ENCODE measurements at places on chromosomes 13 and 19. TPM values are rescaled to one million over a fixed set of nuclear protein-coding genes. Genes with fewer than 3 reads are reported as not detected.

GRCh38 chr19:36685835-36686234 lies 1.6 kb upstream of the ZNF567 start:
- no peak overlapping the region for H3K4me3 ChIP-seq
- no peaks in the 10 kb centered on the region for H3K27me3 ChIP-seq
- H3K36me3 ChIP-seq: peaks cover 20% of the 10 kb centered on the region
- 0 out of 3 replicates have a peak, but pooled peaks cover 3% of the 10 kb centered on the region for H3K4me1 ChIP-seq
- H3K27ac ChIP-seq: no peak overlapping the region

GRCh38 chr13:106619688-106620555 lies 52.0 kb upstream of the ARGLU1 start:
- H3K27me3 ChIP-seq: no peaks in the 10 kb centered on the region
- no peak overlapping the region for H3K4me3 ChIP-seq
- DNase-seq: peak; percentile 36
- H3K27ac ChIP-seq: no peak overlapping the region

DNA sequence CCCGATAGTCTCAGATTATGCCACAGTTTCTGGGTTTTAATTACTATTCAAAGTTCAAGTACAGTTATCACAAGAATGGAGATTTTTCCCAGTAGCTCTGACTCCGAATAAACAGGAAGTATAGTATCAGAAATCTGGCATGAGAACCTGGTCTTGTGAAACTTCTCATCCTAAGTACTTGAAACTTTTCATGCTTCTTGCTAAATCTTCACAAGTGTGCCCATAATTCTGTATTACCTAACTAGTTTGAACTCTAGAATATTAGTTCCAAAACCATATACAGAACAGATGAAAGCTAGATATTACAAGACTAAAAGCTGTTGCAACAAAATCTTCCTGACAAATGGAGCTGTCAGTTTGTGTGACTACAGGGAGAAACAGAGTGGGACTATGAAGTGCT lies 70.5 kb upstream of the CSNK1A1L start:
- no peak overlapping the region for H3K4me3 ChIP-seq
- no peak overlapping the region for H3K27ac ChIP-seq
- no peak for DNase-seq
- H3K36me3 ChIP-seq: no peaks in the 10 kb centered on the region
- no peaks in the 10 kb centered on the region for H3K4me1 ChIP-seq
- no peaks in the 10 kb centered on the region for H3K27me3 ChIP-seq

- H3K27ac ChIP-seq: no peak within 1 kb of the TSS
- no peak within 1 kb of the TSS for H3K4me3 ChIP-seq
- no peak for DNase-seq
- H3K27me3 ChIP-seq: no peaks in the 10 kb centered on the region
- H3K4me1 ChIP-seq: peaks cover 7% of the 10 kb centered on the region
Measured at GRCh38 chr19:30371960-30372824, at the start of gene ZNF536. ZNF536 (plus strand) TSS chr19:30372384; CDS start chr19:30443563, 71,179 bp downstream.

DNA sequence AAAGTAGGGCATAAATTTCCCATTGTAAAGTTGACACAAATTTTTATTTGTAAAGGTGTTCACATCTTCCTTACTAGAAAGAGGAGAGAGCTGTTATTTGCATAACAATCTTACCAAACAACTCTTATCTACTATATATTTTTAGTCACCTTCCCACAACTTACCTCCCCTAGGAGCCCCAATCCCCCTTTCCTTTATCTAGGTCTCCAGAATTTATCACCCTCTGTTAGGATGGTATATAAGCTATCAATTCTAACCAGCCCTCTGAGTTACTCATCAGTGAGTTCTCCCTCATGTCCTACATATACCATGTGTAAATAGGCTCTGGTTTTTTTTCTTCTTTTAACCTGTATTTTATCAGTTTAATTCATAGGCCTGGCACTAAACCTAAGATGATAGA lies 62.2 kb downstream of the DCT start:
- no peak for DNase-seq
- no peaks in the 10 kb centered on the region for H3K4me1 ChIP-seq
- no peak overlapping the region for H3K4me3 ChIP-seq
- no peaks in the 10 kb centered on the region for H3K36me3 ChIP-seq
- no peak overlapping the region for H3K27ac ChIP-seq
- H3K27me3 ChIP-seq: no peaks in the 10 kb centered on the region

- no peaks in the 10 kb centered on the region for H3K27me3 ChIP-seq
- no peak overlapping the region for H3K4me3 ChIP-seq
- no peak for DNase-seq
- H3K27ac ChIP-seq: no peak overlapping the region
- peaks cover 92% of the 10 kb centered on the region for H3K36me3 ChIP-seq
Measured at GRCh38 chr19:45848922-45849321, 14.0 kb downstream of the SYMPK start.

DNA sequence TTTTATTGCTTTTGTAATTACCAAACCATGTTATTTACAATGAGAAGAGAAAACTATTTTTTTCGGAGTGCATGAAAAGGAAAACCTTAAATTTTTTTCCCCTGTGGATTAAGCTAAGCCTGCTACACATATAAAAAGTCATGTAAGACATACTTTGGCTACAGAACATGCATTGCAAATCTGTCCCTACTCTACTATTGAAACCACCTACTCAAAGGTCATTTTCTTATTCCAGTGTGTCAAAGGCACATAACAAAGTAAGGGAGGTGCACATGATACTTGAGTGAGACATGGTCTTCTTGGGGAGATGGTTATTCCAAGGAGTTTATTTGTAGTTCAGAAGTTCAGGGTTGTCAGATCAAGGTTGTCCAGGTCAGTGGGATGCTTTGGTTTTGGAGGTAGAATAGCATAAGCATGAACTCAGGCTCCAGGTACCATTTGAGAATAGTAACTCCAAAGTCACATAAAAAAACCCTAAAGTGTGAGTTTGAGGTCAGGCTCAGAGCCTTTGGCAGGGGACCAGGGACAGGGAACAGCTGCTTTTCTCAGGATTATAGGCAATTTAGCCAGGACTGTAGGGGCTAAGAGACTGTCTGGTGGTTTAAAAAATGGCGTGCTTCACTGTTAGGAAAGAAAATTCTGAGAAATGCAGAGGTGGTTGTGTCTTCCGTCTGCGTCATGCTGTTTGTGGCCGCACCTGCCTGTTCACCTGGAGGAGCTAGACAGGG lies 15.4 kb downstream of the FARP1 start:
- no peak for DNase-seq
- no peaks in the 10 kb centered on the region for H3K4me1 ChIP-seq
- no peak overlapping the region for H3K27ac ChIP-seq

DNA sequence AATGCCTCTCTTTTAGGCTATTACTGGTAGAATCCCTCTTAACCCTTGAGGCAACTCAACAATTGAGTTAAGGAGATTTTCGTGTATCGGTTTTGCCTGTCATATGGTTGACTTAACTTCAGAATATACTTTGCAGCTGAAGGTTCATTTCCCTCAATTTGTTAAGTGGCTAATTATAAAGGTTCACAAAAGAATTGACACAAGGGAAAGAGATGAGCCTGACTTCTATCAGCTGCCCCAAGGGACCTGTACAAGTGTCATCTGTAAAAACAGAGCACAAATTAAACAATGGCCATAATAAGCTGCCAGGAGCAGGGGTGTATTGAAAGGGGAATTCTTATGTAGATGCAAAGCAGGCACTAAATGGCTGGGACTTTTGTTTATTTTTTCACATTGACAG lies 334.8 kb upstream of the OBI1 start:
- no peak for DNase-seq
- H3K4me1 ChIP-seq: no peaks in the 10 kb centered on the region
- no peak overlapping the region for H3K4me3 ChIP-seq
- no peaks in the 10 kb centered on the region for H3K36me3 ChIP-seq
- no peak overlapping the region for H3K27ac ChIP-seq

DNA sequence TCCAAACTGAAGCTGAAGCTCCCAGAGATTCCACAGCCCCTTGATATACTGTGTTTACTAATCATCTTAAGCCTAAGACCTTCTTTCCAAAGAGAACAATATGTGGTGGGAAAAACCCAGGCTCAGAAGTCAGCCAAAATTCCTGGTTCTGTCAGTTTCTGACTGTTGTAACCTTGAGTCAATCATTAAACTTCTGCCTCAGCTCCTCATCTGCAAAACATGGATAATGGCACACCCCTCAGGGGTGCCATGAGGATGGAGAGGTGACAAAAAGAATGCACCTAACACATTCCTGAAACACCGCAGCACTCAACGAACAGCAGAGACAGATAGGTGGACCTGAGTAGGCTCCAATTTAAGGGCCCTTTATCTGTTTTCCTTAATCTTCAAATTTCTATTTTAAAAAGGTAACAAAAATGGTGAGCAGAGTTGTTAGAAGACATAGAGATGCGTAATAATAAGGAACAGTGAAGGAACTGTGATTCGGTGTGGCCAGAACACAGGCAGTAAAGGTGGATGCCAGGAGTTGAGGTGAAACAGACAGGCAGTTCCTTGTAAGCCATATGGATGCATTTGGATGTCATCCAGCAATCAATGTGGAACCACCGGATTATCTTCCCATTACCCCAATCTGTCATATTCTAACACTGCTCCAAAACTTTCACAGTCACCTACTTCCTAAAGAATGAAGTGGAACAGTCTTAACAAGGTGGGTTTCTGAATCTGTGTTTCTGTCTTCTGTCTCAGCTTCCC lies 56.6 kb upstream of the DOCK9 start:
- no peaks in the 10 kb centered on the region for H3K27me3 ChIP-seq
- H3K4me1 ChIP-seq: no peaks in the 10 kb centered on the region
- no peak for DNase-seq
- H3K36me3 ChIP-seq: no peaks in the 10 kb centered on the region

GRCh38 chr19:39372047-39372802 lies 18.7 kb downstream of the PAF1 start:
- no peaks in the 10 kb centered on the region for H3K27me3 ChIP-seq
- DNase-seq: no peak
- H3K4me3 ChIP-seq: no peak overlapping the region
- peaks cover 86% of the 10 kb centered on the region for H3K36me3 ChIP-seq

- no peak overlapping the region for H3K27ac ChIP-seq
- no peaks in the 10 kb centered on the region for H3K27me3 ChIP-seq
- H3K4me1 ChIP-seq: no peaks in the 10 kb centered on the region
Measured at GRCh38 chr13:103143432-103143831, 77.2 kb upstream of the SLC10A2 start.

DNA sequence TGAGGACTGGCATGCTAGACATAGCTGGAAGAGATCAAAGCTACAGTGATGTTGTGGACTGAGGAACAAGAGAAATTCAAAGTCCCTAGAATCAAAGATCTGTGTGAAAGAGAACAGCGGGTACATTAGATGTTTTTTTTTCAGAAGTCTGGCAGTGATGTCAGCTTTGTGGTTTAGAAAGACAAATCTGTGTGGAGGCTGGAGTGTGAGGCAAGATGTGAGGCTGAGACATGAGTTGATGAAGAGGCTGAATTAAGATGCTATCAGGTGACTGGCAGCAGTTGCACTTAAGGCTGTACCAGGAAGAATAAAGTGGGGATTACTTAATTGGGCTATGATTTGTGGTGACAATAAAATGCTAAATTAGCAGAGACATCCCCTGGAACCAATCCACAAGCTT lies 46.5 kb downstream of the DNAJC3 start:
- H3K4me3 ChIP-seq: no peak overlapping the region
- no peaks in the 10 kb centered on the region for H3K27me3 ChIP-seq
- H3K36me3 ChIP-seq: peaks cover 6% of the 10 kb centered on the region
- no peaks in the 10 kb centered on the region for H3K4me1 ChIP-seq
- DNase-seq: no peak

DNA sequence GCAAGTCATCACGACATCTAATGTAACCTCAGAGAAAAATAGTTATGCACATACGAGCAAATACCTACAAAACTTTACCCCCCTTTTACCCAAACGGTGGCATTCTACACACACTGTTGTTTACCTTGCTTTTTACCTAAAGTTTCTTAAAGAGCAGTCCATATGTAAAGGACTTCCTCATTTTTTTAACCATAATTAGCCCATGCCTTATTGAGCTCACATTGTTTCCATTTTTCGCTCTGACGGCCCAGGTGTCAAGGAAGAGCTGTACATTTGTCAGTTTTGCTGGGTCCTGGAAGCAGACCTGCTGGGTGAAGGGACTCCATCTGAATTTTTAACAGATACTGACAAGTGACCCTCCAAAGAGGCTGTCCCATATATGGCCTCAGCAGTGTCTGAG lies 89.4 kb downstream of the STK24 start:
- H3K36me3 ChIP-seq: no peaks in the 10 kb centered on the region
- H3K4me3 ChIP-seq: no peak overlapping the region
- H3K27ac ChIP-seq: no peak overlapping the region
- peaks cover 28% of the 10 kb centered on the region for H3K4me1 ChIP-seq

DNA sequence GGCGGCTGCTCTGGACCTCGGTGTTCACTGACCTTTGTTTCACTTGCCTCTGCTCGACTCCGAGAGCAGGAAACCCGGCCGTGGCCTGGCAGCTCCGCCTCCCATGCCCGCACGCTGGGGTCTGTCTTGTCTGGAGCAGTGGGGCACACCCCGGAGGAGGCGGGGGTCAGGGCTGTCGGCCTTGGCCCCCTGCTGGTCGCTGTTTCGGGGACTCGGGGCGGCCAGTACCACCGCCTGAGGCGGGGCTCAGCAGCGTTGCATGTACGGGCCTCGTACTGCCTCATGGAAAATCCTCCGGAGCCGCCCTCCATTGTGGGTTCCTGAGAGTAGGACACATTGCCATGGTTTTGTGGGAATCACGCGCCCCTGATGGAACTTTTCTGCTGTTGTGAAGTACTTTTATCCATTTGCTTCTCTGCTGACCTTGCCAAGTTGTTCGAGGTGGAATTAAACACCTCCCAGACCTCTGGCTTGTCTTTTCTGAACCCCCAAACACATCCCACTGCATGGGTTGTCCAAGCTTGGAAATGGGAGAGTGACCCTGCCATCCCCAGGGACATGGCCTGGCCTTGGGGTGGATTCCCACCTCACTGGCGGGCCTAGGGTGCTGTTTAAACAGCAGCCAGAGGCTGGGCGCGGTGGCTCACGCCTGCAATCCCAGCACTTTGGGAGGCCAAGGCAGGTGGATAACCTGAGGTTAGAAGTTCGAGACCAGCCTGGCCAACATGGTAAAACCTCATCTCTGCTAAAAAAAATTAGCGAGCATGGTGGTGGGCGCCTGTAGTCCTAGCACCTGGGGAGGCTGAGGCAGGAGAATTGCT lies 5.5 kb upstream of the NDUFS7 start:
- DNase-seq: no peak
- H3K4me1 ChIP-seq: no peaks in the 10 kb centered on the region
- H3K4me3 ChIP-seq: no peak overlapping the region
- H3K27ac ChIP-seq: no peak overlapping the region
- peaks cover 33% of the 10 kb centered on the region for H3K36me3 ChIP-seq
- no peaks in the 10 kb centered on the region for H3K27me3 ChIP-seq

GRCh38 chr19:38280030-38280921 lies 15.9 kb downstream of the SPINT2 start:
- no peak for DNase-seq
- H3K4me1 ChIP-seq: peaks cover 3% of the 10 kb centered on the region
- H3K36me3 ChIP-seq: no peaks in the 10 kb centered on the region
- H3K4me3 ChIP-seq: no peak overlapping the region

The CEBPA gene
- polyA plus RNA-seq: 0.15 TPM

The REX1BD gene
- 102 TPM for polyA plus RNA-seq

The C13orf46 gene
- 0.05 TPM for polyA plus RNA-seq

The ADAMTSL5 gene
- polyA plus RNA-seq: 9.8 TPM

The PPM1N gene
- polyA plus RNA-seq: 15.7 TPM

Measured in K562 (cell line).